ENCODE measurements at places on chromosomes 2 and 18.

DNA sequence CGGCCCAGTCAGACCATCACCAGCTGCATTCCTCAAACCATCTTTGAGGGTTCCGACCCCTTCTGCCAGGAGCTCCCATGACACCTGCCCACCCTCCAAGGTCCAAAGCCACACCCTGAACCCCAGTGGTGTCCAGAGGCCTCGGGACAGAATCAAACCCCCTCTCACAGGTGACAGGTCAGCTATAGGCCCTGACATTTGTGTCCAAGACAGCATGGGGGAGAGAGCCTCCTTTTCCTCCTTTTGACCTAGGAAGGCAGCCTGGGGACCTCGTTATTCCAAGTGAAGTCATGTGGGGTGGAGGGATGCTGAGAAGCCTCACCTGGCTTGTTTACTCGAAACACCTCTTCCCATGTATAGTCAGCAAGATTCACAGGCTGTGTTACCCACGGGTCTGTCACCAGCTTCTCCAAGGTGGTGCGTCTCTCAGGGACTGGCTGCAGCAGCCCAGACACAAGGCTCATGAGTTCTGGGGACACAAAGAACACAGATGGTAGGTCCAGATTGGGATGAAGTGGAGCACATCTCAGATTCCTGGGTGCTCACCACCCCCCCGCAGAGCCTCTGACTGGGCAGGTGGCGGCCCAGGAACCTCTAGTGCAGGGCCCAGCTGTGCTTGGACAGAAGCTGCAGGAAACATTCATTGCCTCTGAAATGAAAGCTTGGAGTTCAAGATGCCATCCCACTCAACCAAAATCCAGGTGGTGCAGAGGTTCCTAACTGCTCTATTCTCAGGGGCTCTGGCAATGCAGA, 5.1 kb upstream of the MTERF4 start:
- no peak for DNase-seq

DNA sequence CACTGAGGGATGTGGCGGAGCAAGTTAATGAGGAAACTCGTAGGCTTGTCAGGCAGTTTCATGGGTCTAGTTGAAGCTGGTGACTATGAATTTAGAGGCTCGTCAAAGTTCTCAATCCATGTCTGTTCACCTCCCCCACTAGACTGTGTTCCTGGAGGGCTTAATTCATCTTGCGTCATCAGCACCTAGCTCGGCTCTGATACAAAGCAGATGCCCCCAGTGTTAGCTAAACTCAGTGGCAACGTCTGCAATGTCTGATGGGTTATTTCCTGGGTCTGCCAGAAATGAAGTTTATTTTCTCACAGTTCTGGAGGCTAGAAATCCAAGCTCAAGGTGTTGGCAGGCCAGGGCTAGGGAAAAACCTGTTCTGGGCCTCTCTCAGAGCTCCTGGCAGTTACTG, 140.6 kb downstream of the PID1 start:
- no peak for DNase-seq

DNA sequence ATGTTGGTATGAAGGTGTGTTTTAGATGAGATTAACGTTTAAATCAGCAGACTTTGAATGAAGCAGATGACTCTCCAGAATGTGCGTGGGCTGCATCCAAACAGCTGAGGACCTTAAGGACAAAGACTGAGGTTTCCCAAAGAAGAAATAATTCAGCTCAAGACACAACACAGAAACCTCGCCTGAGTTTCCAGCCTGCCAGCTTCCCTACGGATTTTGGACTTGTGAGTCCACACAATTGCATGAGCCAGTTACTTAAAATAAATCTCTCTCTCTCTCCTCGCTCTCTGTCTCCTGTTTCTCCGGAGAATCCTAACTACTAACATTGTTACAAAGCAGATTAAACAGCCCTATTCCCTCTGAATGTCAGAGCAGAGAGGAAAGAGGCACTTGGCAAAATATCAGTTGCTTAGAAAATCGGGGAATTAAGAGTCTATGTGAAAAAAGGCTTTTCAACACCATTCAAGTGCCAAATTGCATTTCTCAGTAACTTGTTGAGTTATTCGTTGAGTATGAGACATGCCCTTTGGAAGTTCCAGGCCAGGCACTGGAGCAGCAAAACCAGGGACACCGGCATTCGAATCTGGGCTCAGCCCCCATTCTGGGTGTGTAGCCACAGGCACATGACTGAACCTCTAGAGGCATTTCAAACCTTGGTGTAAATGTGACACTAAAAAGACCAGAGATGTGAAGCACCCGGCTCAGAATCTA, 174.6 kb upstream of the PID1 start:
- no peak for DNase-seq

- no peak for DNase-seq
Observed at GRCh38 chr2:62469114-62469513, 36.9 kb downstream of the TMEM17 start.

- DNase-seq, result no peak
Observed at GRCh38 chr2:11213090-11213638, 57.9 kb downstream of the SLC66A3 start.

- DNase-seq, result peak; percentile 98
Observed at GRCh38 chr18:65487569-65487968, 263.2 kb upstream of the CDH7 start.

GRCh38 chr18:28736223-28736622, 559.3 kb upstream of the CDH2 start:
- no peak for DNase-seq

- DNase-seq, result no peak
Observed at GRCh38 chr2:129320288-129320687, 659.2 kb upstream of the RAB6C start.

DNA sequence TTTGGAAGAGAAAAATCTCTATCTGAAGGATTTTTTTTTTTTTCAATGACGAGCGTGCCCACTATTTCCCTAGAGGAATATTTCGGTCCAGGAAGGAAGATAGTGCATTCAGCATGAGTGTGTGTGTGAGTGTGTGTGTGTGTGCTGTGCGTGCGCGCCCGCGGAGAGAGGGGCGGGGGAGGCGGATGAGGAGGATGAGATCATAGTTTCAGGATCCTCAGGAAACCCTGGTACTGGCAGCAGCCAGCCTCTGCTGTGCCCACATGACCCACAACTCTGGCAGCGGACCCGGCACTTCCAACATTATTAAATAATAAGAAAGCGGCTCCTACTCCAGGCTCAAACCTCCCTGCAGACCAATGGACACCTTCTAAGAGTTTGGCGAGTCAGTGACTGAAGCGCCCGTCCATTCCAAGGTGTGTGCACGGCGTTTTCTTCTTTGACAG, 217.0 kb upstream of the DTNA start:
- peak; percentile 78 for DNase-seq

GRCh38 chr18:62716619-62717168, 1.4 kb downstream of the PHLPP1 start:
- DNase-seq, result peak; percentile 33

DNA sequence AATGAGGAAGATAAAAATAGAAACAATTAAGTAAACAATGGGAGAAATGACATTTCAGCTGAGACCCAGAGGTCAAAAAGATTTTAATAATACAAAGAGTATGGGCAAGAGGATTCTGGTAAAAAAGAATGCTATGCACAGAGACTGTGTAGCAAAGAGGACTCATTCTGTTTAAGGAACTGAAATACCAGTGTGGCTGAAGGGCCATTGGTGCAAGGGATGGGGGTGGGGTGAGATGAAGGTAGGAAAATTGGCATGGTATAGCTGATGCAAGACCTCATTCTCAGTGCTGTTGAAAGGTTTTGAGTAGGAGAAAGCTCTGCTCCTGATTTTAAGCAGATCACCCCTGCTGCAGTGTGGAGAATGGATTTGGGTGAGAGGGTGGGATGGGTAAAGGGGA, 10.8 kb downstream of the GALNT1 start:
- no peak for DNase-seq

- DNase-seq, result no peak
Observed at GRCh38 chr18:64165906-64166305, 17.0 kb upstream of the LINC00305 start.

DNA sequence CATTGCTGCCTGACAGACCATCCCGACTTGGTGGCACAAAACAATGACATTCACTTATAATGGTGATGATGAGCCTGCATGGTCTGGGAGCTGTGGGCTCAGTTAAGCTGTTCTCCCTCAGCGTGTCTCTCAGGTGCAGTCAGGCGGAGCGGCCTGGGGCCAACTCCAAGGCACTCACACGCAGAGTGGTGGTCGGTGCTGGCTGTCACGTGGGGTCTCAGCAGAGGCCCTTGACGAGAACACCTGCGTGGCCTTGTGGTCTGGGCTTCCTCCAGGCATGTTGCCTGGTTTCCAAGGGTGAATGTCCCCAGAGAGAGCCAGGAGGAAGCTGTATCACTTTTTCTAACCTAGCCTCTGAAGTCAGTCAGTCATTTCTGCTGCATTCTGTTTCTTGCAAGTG, 29.8 kb downstream of the ARMC9 start:
- DNase-seq, result no peak

DNA sequence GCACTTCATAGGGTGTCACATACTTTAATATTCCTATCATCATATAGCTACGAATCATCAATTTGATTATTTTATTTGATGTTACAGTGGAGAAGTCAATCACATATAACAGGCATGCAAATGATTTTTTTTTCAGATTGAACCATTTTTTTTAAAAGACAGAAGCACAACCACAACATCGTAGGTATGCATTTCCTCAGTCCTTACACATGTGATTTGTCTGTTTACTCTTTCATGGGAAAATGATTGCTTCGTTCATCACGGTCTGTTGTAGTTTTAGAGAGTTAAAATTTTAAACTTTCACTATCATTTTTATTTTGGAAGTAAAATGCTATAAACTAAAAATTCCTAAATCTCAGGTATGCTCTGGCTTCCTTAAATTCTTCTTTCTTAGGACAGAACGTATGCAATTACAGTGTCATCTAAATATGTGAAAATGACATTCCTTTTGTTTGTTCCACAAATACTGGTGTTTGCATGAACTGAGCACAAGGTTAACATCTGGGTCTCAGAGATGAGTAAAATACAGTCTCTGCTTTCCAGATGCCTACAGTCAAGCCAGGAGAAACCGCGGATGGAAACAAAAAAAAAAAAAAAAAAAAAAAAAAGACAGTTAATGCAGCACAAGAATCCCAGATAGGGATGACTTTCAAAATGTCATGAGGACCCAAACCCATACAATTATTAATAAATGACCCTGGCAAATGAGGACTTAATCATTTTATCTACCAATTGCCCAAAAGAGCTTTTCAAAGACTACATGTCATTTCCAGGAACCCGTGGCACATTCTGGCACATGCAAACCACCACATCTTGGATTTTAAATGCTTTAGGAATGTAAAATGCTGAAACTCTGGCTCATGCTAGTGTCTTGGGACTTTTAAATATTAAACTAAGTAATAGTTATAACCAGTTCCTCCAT, 201.2 kb downstream of the LRP1B start:
- no peak for DNase-seq

DNA sequence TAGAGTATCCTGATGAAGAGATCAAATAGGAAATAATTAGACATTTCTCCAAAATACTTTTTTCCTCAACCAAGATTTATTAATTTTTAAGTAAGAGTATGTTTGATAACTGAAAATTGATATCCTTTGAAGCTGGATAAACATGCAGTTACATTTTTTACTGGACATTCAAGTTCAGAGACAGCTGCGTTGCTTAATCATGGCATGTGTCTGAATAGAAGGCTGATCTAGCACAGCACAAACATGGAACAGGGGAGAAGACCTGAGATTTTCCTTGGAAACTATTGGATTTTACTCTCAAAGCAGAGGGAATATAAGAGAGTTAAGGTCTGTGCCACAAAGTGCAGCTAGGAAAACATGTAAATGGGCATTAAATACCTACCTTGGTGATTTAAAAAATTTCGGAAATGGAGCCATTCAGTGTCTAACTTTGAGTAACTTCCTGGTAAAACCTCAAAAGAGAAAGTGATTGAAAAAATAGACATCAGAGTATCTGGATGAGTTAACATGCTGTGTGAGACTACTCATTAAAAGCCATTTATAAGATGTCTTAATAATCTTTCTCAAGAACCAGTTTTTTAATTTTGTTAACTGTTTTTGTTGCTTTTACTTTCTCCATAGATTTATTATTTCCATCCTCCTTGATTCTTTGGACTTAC, 31.8 kb downstream of the CRIM1 start:
- no peak for DNase-seq

DNA sequence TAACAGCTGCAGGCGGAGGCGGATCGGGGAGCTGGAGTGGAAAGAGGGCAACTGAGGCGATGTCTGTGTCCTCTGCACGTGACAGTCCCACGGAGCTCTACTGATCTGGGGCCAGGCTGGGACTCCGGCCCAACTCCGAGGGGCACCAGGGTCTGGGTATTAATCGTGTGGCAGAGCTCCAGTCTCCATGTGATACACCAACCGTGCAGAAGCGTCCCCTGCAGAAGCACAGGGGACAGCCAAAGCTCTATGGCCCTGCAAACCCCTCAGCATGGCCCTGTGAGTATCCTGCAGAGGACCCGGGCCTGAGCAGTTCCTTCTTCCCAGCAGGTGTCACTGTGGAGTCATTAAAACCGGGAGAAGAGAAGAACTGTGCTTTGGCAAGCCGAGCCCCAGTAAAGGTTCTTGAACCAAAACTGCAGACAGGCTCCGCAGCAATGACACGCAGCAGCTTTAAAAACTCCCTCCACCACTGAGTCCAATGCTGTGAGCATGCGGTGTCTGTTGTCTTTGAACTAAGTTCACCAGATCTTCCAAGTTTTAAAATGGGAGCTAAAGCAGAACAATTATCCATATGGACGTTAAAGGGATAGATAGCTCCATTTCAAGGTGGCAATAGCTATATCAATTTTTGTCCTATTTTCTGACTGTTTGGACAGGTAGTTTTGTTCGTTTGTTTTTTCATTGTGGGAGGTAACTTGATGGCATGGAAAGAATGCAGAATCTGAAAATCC, 79.4 kb downstream of the TMEM182 start:
- no peak for DNase-seq

- no peak for DNase-seq
Observed at GRCh38 chr2:102037681-102038080, 45.9 kb downstream of the IL1R2 start.

- no peak for DNase-seq
Observed at GRCh38 chr18:62452280-62452831, 70.5 kb upstream of the ZCCHC2 start.

- DNase-seq, result no peak
Observed at GRCh38 chr18:49544362-49544761, 17.5 kb upstream of the LIPG start.

- no peak for DNase-seq
Observed at GRCh38 chr2:38262069-38262871, 114.8 kb downstream of the ATL2 start.

DNA sequence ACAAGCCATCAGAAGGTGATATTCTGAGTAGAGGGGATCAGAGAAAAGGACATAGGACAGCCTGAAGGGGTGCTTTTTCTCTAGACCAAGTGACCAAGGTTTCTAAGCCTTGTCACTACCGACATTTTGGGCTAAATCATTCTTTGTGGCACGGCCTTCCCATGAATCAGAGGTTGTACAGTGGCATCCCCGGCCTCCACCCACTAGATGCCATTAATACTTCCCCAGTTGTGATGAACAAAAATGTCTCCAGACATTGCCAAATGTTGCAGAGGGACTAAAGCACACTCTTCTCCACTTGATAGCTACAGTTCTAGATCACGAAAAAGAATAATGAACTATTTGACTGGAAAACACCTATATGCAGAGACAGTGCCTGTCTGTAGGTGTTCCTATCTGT, 143.6 kb downstream of the PID1 start:
- DNase-seq, result no peak

GRCh38 chr2:9417725-9418124, 5.6 kb downstream of the ITGB1BP1 start:
- DNase-seq, result no peak

- DNase-seq, result no peak
Observed at GRCh38 chr2:158499383-158499782, 42.6 kb downstream of the PKP4 start.

- DNase-seq, result no peak
Observed at GRCh38 chr2:241977557-241978300, 108.2 kb downstream of the RTP5 start.
